Activated CD8-positive, alpha-beta memory T cell treated with anti-CD3 and anti-CD28 coated beads for 1 hour (primary cell): ENCODE measurements at places on chromosomes 5 and 9.

- DNase-seq = no peak
Observed at GRCh38 chr5:169039592-169039991, 261.3 kb downstream of the SLIT3 start.

DNA sequence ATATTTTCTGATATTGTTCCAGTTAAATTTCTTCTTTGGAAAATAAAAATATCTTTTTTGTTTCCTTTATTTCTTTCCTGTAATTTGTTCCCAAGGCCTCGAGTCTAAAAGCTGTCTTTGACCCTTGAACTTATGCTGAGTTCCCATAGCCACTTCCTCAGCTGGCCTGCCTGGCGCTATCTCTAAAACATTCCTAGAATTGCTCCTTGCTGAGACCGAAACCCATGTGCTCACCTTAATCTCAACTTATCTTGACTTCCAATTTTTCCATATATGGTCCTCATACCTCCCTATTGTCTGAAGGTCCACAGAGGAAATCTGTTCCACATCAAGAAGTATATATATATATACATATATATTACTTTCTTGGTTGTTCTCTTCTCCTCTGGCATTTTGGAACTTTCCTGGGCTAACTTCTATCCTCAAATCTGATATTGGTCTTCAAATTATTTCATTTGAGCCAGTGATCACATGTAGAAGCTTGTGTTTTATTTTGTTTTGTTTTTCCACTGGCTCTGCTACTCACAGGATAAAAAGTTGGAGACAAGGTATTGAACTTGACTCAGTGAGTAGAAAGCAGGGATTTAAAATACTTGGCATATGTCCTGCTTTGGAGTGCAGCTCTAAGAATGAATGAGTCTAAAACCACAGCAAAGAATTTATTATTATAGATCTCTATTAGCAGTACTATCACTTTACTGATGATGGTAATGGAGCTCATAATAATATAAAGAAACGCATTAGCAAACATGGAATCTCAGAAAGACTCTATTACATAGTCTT, 45.2 kb downstream of the ENC1 start:
- DNase-seq = no peak

GRCh38 chr9:107931071-107931715, 441.6 kb upstream of the KLF4 start:
- no peak for DNase-seq

GRCh38 chr9:68643901-68644809, 60.9 kb upstream of the PIP5K1B start:
- DNase-seq = no peak

- no peak for DNase-seq
Observed at GRCh38 chr9:96156171-96156974, 145.6 kb downstream of the HSD17B3 start.

DNA sequence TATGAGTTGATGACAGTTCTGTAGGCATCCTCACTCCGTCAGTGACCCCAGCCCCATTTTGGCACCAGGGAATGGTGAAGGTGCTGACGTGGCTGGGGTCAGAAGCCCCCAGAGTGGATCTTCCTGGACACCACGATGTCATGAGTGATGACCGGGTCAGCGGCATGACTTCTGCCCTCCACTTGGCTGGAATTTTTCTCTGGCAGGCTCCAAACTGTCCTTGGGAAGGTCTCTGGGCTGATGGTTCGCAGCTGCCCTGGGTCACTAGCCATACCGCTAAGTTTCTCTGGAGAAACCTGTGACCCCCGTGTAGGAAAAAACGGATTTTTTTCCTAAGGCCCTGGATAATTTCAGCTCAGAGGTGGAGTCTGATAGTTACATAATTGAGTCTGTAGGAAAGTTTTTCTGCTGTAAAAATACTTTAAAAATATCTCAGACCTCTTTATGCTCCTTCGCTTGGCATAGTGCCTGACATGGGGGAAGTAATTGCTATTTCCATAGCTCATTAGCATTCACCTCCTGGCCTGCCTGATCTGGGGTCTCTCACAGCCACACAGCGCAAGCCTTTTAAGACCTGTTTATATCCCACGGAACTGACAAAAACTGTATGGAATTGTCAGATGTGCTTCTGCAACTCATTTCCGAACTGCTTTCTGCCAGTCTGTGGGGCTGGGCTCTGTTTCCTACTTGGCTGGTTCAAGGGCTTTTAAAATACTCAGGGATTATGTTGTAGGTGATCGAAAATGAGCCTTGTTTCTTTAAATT, 69.2 kb downstream of the ANGPTL2 start:
- no peak for DNase-seq

DNA sequence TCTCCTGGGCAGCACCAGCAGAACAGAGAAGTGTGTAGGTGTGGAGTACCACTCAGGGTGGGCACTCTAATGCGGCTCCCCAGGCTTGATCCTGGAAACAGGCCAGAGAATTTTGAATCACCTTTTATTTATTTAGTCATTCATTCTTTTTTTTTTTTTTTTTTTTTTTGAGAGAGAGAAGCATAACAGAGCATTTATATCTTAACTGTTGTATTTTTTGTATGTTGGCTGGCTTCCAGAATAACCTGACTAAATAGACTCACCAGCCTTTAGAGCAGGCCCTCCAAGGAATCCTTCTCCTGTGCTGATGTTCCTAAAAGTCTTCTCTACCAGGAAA, 153.4 kb downstream of the PIK3R1 start:
- no peak for DNase-seq

DNA sequence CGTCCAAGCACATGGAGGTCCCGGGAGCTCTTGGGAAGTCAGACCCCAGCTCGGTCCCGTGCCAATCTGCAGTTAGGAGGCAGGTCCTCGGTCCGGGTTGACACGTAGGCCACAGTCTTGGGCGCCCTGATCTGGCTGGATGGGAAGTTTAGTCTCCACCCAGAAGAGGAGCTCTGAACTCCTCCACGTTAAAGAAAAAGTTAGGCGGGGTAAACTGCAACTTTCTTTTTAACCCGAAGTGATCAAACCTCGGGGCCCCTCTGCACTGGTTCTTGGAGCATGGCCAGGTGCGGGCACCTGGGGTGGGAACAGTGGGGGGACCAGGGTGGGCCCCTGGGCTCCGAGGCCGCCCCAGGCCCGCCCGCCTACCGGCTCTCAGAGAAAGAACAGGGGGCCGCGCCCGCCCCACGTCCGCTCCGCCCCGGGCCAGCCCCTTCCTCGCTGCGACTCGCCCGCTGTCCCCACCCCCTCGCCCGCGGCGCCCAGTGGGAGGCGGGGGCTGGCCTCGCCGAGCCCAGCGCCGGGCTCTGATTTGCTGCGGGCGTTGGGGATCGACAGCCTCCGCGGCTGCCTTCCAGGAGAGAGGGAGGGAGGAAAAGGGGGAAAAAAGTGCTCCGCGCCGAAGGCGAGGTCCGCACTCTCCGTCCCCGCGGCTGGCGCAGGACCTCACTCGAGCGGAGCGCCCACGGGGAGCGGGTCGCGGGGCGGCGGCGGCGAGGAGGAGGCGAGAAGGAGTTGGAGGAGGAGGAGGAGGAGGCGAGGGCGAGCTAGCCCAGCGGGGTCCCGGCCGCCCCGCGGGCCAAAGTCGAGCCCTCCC, at the start of gene COL5A1:
TSS of gene COL5A1 (plus strand) at position 631 of the 817 bp plus-strand sequence. CDS start 385 bp downstream, outside the sequence.
- DNase-seq = no peak

GRCh38 chr9:96660692-96661248, 5.7 kb upstream of the PRXL2C start:
- DNase-seq = no peak

DNA sequence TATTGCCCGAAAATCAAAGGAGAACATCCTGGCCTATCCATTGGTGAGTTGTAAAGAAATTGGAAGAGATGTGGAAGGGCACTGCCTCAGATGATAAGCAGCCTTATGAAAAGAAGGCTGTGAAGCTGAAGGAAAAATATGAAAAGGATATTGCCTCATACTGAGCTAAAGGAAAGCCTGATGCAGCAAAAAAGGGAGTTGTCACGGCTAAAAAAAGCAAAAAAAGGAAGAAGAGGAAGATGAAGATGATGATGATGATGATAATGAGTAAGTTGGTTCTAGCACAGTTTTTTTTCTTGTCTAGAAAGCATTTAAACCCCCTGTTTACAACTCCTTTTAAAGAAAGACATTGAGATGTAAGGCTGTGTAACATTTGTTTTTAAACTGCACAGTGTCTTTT, 59.8 kb upstream of the ZBED3 start:
- no peak for DNase-seq

DNA sequence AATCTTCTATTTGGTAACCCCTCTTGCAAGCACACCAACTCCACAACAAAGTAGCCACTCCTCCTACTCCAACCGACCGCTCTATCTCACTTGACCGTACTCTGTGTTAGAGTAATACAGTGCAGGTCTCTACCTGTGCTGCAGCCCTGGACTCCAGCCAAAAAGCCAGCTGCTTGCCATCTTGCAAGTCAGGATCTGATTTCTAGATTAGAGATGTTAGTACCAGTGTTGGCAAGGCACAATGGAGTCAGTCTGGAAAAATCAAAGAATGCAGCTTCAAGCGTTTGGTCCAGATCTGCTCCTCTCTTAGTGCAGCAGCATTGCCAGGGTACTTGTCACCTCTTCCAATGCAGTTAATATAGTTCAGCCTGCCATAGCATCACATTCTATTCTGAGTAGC, 477.6 kb downstream of the ZSWIM6 start:
- no peak for DNase-seq

- DNase-seq = no peak
Observed at GRCh38 chr9:33101104-33101951, 24.9 kb upstream of the SMU1 start.

GRCh38 chr9:99259231-99259918, 37.3 kb downstream of the SEC61B start:
- no peak for DNase-seq

GRCh38 chr5:170623576-170624181, 119.9 kb downstream of the KCNIP1 start:
- DNase-seq = no peak

DNA sequence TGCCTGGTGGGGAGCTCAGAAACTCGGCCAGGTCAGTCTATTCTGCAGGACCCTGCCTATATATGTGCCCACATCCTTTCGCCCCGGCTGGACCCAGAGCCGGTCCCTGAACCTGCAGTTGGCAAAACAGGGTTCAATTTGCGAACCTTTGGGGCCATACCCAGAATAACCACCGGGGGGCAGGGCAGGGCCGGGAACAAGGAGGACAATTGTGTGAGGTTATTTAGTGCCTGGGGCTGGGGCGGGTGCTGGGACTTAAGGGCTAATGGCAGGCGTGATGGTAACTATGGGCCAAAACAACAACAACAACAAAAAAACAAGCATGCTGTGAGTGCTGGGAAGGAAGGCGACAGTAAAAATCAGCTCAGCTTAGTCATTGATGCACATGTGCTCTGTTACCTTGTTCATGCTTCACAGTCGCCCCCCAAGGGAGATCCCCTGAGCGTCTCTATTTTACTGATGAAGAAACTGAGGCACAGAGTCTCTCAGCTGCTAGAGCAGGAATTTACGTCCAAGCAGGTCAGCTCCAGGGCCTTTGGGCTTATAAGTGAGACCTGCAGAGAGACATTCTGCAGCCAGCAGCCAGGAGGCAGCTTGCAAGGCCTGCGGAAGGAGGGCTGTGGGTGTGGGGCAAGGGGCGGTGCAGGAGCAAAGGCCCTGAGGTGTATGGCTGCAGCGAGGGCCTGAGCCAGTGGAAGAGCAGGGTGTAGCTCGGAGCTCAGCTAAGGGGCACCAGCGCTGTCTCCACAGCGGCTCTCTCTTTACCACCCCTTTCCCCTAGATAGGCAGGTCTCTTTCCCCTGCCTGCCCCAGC, 106.0 kb downstream of the PHF2 start:
- peak; percentile 44 for DNase-seq

DNA sequence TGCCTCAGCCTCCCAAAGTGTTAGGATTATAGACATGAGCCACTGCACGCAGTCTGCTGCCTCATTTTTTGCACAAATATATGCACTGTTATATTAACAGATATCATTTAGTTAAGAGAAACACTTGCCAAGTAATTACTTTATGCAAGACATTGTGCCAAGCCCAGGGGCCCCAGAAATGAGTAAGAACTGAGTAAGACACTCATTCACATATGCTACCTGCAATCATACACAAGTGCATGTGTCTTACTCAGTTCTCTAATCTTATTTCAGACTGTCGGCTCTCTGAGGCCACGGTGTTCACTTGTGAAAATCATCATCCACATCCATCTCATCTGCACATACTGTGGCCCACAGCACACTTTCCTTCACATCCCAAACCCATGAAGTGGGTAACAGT, 16.0 kb downstream of the TRAF1 start:
- no peak for DNase-seq

- DNase-seq = no peak
Observed at GRCh38 chr9:105345626-105346025, 101.2 kb downstream of the SLC44A1 start.

DNA sequence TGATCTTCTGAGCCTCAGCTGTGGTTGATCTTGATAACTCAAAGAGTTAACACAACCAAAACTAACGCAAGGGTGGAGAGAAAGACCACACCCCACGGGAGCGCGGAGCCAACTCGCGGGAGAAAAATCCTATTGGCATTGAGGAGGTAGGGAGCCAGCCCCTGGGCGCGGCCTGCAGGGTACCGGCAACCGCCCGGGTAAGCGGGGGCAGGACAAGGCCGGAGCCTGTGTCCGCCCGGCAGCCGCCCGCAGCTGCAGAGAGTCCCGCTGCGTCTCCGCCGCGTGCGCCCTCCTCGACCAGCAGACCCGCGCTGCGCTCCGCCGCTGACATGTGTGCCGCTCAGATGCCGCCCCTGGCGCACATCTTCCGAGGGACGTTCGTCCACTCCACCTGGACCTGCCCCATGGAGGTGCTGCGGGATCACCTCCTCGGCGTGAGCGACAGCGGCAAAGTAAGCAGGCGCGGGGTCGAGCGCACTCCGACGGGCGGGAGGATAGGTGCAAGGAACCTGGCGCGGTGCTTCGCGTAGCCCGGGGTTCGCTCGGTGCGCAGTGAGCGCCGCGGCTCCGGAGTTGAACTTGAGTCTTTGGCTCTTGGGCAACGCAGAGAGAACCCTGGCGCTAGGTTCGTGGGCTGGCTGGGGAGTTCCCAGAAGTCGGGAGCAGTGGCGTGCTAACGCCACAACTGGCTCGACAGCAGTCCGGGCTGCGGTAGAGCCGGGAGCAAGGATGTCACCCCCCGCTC, at the start of gene GDA:
TSS of gene GDA (plus strand) at position 210 of the 745 bp plus-strand sequence. CDS start at position 330, 120 bp downstream.
- no peak for DNase-seq

DNA sequence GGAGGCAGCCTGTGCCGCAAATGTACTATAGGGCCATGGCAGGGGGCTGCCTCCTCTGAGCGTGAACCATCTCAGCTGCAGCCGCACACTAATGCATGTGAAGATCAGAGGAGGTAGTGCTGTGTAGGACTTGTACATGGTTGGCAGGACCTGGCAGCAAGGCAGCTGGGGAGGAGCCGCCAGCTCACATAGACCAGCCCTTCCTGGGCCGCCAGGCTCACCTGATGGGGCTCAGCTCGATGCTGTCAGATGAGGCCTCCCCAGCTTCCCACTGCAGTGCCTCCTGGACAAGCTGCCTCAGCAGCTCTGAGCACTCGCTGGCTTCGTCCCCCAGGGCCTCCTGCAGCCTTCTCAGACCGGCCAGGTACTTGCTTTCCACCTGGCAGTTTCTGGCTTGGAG, 18.0 kb upstream of the CORO2A start:
- DNase-seq = no peak

GRCh38 chr5:31059889-31060288, 133.6 kb upstream of the CDH6 start:
- DNase-seq = no peak

- DNase-seq = no peak
Observed at GRCh38 chr5:135304352-135305221, 94.4 kb downstream of the MACROH2A1 start.
